ENCODE measurements at places on chromosomes 5 and 9. TPM values are rescaled to one million over a fixed set of nuclear protein-coding genes. Genes with fewer than 3 reads are reported as not detected.

DNA sequence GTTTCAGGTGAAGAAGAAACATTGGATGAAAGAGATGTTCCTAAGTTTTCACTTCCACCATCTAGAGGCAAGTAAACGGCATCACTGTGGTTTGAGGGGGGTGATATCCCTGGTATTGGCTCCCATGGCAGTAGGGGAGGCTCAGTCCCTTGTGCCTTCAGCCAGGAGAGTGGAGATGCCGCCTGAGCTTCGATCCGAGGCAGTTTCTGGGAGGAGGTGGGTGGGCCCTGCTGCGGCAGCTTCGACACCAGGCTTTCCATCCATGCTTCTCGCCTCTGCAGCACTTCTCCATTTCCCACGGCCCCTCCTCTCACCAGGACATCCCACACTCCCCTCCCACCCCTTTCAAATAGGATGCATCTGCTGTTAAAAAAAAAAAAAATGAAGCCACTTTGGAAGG is 258.3 kb downstream of the GADD45G start:
- DNase-seq = no peak

GRCh38 chr9:35748242-35748857 is 678 bp downstream of the GBA2 start:
- no peak for DNase-seq

Gene ENTREP1
- 4.2 TPM for total RNA-seq

Gene CTXN3
- not detected for total RNA-seq

Gene RXRA
- total RNA-seq = 64.1 TPM

- DNase-seq = peak; percentile 71
Observed at GRCh38 chr5:123512611-123513461, 859 bp downstream of the CSNK1G3 start.

Gene CCNG1
- total RNA-seq = 20.5 TPM

DNA sequence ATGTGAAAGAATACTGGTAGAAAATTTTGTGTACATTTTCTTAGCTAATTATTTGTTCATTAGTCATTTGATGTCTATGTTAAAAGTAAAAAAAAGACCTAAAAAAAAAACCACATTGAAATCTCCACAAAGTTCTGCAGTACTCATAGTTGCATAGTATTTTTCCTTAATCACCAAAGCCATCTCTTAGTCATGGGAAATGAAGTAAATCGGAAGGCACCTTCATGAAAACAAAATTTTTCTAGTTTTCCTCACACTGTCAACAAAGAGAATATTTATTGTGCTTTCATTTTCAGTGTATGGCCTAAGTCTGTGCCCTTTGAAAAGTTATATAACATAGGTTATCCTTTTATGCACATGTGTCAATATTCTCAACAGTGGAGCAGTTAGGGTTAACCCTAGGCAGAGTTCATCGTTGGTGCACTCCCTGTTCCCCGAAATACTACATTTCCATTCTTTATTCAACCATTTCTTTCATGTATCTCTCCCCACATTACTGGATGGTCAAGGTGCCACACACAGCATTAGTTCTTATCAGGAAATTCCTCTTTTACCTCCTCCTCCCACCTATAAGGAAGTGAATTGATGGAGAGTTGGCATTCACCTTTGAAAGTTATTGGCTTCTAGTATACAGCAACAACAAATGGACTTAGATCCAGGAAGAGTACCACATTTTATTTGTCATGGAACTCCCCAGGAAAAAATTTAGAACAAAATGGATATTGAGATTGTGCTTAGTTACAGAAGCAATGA is 93.1 kb downstream of the NUDT12 start:
- no peak for DNase-seq

DNA sequence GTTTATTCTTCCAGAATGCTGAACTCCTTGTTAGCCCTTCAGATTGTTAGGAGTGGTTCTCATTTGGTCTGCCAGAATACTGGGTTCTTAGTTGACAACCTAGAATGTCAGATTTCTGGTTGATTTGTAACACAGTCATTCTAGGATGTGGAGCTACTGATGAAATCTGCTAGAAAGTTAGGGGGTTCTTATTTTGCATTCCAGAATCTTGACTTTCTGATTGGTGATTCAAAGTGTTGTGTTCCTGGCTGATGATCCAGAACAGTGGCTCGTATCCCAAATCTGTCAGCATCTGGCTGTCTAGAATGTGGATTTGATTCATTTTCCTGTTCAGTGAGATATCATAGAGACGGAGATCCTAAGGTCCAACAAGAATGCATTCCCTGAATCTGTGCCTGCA is 21.9 kb downstream of the PTGS1 start:
- DNase-seq = no peak

DNA sequence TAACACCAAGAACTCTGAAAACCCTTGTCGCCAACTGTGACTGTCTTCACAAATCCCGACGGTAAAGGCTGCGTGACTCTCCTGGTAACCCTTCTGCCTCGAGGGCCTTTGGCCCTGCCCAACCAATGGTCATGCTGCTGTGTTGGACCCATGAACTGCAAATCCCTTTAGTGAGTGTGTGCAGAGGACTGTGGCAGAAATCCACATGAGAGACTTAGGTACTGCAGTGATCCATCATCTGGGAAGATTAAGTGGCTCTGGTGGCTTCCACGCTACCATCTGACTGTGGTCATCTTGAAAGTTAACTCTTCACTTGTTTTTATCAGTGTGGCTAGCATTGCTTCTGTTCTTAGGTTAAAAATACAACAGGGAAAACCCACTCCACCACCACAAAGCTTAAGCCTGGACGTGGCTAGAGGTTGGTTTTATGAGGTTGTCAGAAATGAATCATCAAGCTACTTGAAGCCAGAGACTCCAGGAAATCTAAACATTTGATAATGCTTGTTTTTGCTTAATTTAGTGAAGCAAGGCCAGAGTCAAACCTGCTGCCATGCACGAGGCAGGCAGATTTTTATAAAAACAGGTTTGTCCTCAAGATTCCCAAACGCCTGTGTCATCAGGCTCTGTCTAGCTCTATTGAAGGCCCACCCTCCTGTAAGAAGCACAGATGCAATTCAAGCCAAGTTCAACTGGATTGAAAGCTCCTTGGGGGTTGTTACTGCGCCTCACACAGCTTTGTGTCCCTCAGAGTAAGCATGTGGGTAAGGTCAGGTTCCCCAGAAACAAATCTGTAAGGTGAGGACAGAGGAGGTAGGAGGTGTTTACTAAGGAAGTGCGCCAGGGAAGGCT is 52.7 kb upstream of the ERCC6L2 start:
- DNase-seq = no peak

- no peak for DNase-seq
Observed at GRCh38 chr9:31715250-31715649, 669.2 kb upstream of the ACO1 start.

GRCh38 chr5:173041881-173042762 is 14.0 kb upstream of the CREBRF start:
- no peak for DNase-seq

- DNase-seq = no peak
Observed at GRCh38 chr5:149433524-149434131, 54.5 kb upstream of the IL17B start.

DNA sequence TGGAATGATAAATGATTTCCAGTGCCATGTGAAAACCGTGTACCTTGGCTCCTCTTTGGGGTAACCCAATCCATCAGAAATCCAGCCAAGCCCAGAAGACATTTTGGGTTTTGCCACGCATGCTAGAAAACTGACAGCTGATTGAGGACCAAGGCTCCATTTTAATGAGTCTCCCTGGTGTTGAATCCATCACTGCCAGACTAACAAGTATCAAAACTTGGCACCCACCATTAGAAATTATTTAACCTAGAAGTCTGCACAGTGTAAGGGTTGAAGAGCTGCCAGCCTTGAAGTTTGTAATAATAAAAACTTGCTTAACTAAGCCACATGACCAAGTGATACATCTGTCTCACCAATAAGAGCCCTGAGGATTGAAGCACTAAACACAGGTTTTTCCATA is 369.9 kb downstream of the DNAH5 start:
- no peak for DNase-seq

DNA sequence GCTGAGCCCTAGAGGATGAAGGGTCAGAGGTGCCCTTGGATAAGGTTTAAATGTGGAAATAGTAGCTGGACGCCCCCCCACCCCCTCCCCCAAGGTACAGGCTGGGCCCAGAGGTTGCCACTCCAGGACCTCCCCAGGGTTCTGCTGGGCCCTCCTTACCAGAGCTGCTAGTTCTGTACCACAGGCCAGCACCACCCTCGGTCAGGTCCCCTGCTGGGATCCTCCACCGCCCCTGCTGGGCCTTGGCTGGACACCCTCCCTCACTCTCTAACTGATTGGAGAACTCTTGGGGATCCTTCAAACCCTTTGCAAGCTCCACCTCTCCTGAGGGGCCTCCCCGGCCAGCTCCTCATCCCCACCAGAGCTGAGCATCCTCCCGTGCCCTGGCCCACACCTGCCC is 34.9 kb downstream of the PTGES start:
- DNase-seq = no peak

GRCh38 chr9:37293664-37294524 is 128.6 kb upstream of the GRHPR start:
- no peak for DNase-seq

GRCh38 chr9:116701940-116702642 is 15.0 kb downstream of the TRIM32 start:
- no peak for DNase-seq

Gene TAF1L
- total RNA-seq = not detected

- no peak for DNase-seq
Observed at GRCh38 chr5:148202531-148203203, at the start of gene SPINK6. TSS of gene SPINK6 (plus strand) at chr5:148203042. CDS start at chr5:148203097, 55 bp downstream.

- no peak for DNase-seq
Observed at GRCh38 chr5:37799865-37800421, 39.9 kb downstream of the GDNF start.

- no peak for DNase-seq
Observed at GRCh38 chr5:34410411-34411139, 245.6 kb upstream of the RAI14 start.

Measured in ascending aorta (tissue), 2 donors.